ENCODE measurements at places on chromosomes 5 and 9.

- no peak for DNase-seq
These were observed 37.4 kb upstream of the TTC1 start for GRCh38 chr5:159971514-159971913.

DNA sequence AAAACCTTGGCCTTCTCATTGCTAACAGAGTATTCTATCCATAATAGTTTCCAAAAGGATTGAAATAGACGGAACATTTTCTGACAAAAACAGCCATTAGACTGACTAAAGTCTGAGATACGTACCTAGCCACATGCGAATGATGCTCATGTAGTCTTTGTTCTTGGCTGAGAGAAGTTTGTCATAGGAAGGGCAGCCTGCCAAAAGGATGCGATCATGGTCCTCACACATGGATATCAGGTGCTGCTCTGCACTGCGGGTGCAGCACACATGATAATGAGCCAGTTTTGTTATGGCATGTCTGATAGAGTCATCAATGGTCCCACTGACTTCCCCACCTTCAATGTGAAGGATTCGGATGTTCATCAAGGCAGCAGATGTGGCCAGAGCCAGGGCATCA is 12.3 kb downstream of the GNE start:
- peak; percentile 29 for DNase-seq

DNA sequence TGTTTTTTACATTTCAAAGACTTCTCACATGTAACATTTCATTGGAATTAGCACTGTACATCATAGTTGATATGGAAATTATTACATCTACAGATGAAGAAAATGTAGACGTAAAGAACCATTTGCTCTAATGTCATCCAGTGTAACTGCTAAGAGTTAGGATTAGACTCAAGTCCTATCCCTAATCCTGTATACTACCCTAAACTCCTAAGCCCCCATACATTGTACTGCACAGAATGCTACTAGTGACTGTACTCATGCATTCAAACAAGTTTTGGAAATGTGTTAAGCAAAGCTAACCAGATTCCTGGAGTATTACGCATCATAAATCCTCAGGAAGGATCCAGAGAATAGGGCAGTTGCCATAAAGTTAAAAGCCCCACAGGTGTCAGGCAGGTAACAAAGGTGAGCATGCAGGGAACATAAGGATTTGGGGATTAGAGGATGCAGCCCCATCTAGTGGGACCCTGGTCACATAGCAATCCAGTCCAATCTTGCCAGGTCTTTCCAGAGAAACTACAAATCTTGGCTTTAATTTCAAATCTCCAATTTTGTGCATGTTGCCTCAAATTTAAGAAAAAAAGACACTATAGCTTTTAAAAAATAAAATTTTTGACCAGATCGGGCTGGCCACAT is 32.0 kb downstream of the HAVCR1 start:
- no peak for DNase-seq

- peak; percentile 32 for DNase-seq
These were observed 1.3 kb downstream of the HINT2 start for GRCh38 chr9:35813434-35814105.

All from IMR-90 (cell line).